ENCODE measurements at places on chromosomes 6 and 20.

DNA sequence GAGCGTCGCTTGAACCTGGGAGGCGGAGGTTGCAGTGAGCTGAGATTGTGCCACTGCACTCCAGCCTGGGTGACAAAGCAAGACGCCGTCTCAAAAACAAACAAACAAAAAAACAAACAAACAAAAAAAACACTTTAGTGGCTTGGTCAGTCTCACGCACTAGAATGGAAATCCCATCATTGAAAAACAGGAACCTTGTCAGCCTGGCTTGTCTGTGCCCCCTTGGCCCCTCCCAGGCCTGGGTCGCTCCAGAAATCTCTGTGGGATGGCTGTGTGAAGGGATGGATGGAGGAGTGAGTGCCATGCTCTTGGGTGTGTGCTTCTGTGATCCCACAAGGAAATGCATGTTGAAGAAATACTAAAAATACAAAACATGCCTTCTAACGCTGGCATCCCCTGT, 20.9 kb upstream of the NAA20 start:
- DNase-seq: peak; percentile 18

- no peak for DNase-seq
Observed at GRCh38 chr6:42171813-42172581, 1.2 kb upstream of the GUCA1A start.

GRCh38 chr6:37205175-37205996, 35.4 kb downstream of the PIM1 start:
- DNase-seq: no peak

DNA sequence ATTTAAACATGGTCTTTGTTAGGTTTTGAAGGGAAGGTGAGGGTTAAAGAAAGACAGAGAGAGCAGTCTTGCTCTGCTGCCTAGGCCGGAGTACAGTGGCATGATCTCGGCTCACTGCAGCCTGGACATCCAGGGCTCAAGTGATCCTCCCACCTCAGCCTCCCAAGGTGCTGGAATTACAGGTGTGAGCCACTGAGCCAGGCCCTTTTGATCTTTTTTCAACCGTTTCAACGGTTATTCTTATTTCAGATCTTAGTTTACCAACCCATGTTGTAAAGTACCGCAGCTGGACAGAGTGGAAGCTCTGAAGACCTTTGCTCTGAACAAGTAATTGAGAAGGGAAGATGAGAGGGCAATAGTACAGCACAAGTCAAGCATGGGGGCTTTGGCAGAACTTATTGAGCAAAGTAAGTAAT, 1.2 kb upstream of the SRPK1 start:
- no peak for DNase-seq

GRCh38 chr6:133339543-133340384, 98.6 kb downstream of the EYA4 start:
- no peak for DNase-seq

DNA sequence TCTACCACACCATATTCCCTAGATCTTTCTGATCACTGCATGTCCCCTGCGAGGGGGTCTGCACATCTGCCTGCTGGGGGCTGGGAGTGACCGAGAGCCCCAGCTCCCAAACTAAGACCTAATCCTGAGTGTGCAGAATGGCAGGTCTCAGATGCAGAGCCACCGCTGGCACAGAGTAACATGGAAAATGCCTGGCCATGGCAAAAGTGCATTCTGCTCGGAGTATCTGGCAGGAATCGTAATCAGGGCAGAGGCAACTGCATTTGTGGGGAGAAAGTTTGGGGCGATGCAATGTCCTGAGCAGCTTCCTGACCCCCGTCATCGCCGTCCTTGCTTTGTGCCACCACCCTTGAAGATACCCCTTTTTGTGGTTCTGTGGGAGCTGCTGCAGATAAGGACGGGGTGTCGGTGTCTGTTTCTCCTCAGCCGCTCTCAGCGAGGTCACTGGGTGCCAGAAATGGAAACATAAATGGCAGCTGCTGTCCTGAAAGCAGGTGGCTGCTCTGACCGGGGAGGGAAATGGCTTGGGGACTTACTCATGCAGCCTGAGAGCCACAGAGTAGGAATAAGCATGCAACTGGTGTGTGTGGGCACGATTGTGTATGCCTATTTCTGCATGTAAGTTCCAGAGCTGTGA, 157.9 kb downstream of the LY86 start:
- peak; percentile 72 for DNase-seq

DNA sequence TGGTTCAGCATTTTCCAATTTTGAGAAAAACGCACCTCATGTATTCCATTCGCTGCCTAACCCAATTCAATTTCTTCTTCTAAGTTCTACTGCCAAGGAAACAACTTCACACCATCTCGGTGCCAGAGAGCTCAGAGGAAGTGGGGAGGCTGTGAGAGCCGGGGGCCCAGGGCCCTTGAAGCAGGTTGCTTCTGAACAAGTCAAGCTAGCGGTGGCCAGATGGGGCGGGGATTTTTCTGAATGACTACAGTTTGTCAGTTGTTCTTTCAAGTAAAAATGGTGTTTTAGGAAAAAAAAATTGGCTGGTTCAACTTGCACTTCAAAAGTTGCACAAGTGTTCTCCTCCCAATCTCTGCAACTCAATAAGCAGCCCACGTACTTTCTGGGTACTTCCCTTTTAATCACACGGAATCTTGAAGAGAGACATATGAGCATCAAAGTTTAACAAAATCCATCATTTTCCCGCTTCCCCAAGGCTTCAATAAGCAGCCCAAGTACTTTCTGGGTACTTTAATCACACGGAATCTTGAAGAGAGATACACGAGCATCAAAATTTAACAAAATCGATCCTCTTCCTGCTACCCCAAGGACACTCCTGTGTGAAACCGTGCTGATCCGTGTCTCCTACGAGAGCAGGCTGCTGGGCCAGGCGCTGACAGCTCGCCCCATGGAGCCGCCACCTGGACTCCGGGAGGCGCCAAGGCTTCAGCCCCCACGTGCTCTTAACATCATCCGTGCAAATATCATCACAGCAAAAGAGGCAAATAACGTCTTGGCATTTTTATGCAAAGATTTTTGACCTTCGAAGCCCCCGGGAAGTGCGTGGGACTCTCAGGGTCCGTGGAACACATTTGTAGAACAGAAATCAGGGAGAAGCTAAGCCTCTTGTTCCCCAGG, 186.7 kb upstream of the PDE10A start:
- DNase-seq: no peak

DNA sequence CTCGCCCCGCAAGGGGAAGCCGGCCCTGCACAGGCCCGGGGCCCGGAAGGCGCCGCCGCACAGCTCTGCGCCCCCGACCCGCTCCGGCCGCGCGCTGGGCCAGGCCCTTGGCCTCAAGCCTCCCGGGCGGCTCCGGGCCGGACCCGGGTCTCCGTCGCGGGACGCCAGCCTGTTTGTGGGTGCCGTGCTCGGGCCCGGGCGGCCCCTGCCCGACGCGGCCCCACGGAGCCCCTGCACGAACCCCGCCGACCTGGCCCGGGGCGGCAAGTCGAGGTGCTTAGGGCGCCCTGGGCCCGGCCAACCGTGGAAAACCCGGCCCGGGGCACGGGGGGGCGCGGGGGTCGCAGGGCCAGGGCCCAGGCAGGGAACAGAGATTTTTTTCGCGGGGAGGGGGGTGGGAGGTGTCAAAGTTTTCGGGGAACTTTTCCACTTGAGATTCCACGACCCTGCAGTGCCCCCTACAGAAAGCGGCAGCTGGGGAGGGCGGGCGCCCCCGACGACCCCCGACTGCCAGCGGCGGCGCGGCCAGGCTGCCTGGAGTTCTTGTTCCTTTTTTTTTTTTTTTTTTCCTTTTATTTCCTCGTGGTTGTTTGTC, 805 bp upstream of the STX16 start:
- DNase-seq: peak; percentile 41

DNA sequence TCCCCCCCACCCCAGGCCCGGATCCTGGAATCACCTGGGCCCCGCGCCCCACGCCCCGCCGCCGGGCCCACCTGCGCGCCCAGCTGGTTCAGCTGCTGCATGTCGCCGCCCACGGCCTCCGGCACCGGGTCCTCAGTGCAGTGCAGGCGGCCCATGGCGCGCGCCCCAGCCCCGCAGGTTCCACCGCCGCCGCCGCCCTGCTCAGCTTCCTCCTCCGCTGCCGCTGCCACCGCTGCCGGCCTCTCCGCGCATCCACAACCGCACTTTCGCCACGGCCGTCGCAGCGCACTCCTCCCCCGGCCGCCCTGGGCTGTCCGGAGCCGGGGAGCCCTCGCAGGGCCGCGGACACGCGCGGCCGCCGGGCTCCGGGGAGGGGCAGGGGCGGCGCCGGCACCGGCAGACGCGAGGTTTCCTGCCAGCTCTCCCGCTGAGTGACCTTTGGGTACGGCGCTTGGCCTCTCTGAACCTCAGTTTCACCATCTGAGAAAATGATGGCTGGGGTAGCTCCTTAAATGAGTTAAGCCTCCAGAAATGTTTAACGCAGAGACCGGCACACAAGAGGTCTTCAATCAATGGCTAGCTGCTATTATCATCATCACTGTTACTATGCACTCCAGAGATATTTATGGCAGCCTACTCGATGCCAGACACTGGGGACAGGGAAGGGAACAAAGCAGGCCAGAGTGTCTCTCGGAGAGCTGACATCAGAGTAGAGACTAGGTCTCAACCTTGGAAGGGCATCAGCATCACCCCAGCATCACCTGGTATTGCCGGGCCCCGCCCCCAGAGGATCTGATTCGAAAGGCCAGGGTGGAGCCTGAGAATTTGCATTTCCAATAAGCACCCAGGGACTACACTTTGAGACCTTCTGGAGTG, at the start of gene COMMD7:
COMMD7 (minus strand) TSS at position 231 of the 876 bp plus-strand sequence; CDS start at position 155, 76 bp downstream.
- DNase-seq: peak; percentile 36

- no peak for DNase-seq
Observed at GRCh38 chr20:11047559-11047958, 373.8 kb upstream of the JAG1 start.

DNA sequence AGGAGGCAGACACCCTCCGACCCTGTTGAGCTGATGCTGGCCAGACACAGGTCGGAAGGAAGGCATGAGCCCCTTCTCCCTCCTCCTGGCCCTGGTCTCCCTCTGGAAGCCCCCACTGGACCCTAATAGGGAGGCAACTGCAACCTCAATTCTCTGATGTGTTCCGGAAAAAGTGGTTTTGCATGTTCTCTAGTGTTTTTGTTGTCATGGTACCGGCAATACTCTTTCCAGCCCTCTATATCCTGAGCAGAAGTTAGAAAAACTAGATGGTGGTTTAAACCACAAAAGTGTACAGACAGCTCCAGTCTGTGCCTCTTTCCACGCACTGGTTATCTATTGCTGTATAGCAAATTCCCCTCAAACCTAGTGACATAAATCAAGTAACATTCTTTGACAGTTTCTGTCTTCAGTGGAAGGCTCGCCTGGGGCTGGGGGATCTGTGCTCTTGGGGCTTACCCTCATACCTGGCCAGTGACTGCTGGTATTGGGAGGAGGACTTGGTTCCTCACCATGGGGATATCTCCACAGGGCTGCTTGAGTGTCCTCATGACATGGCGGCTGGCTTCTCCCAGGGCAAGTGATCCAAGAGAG, 37.0 kb downstream of the SYTL3 start:
- DNase-seq: peak; percentile 72

DNA sequence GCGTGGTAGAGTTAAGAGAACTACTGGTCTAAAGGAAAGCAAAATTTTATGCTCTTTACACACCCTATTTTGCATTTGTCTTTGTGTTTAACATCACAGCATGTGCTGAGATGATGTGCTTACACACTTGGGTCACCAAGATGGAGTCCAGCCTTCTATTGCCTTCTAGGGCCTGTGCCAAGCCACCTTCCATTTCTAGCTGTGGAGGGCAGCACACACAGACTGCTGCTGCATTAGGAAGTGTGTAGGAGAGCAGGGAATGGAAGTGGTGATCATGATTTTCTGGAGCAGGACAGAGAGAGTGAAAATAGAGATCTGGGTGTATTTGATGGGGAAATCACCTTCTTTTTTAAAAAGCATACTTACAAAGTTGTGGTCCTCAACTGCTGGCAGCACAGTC, 191.6 kb downstream of the SOX4 start:
- no peak for DNase-seq

- peak; percentile 99 for DNase-seq
Observed at GRCh38 chr6:41182069-41183034, 18.6 kb downstream of the TREML2 start.

DNA sequence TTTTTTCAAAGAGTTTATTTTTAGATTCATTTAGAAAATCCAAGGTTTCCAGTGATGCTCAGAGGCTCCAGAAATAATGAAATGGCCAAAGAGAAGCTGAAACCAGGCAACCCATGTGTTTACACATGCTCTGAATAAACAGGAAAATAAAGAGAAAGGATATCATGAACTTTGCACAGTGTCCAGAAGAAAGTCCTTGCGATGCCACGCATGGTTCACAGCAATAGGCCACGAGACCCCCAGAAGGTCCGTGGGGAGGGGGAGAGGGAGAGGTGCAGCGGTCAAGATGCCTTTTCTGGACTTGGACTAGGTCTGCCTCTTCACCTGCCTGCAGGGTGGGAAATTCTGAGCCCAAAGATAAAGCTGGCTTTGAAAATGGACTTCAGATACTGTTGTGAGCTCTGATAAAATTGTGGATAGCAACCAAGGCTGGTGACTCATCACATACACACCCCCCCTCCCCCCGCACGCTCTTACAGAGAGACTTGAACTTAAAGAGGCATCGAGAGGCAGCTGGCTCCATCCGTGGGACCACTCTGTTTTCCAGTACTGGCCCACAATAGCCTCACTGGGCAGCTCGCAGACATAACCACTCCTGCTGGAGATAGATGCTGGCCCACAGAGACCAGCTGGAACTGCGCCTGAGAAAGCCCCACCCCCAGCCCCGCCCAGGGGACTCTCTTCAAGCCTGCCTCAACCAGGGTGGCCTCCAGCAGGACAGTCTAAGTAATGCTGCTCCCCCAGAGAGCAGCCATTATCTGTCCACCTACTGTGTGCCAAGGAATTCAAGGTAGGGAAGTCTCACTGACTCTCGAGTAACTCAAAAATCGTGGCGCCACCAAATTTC, 21.2 kb upstream of the NFATC2 start:
- DNase-seq: peak; percentile 31

DNA sequence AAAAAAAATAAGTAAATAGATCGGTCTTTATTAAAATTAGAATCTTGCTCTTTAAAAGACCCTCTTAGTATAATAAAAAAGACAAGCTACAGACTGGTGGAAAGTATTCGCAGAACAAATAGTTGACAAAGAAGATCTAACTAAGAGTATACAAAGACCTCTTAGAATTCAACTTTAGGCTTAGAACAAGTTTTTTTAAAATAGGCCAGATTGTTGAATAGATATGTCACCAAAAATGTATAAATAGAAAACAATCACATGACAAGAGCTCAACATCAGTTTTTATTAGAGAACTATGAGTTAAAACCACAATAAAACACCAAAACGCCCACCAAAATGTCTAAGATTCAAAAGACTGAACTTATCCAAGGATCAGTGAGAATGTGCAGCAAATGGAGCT, 632.7 kb upstream of the PTCHD4 start:
- no peak for DNase-seq

DNA sequence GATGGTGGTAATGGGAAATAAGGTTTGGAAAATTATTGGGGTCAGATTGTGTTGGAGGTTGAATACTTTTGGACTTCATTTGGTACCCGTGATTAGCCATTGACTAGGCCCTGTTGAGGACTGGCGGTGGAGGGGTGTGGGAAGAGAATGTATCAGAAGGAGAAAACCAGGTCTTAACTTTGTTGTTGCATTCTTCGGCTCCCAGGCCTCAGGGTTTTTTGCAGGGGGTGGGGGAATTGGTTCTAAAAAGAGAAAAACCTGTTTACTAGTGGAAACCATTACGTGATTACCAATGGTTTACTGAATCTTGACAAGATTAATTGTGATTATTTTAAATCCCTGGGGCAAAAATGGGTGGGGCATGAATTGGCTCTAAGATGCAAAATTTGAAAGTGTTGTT, 85.1 kb downstream of the PHF20 start:
- no peak for DNase-seq

- DNase-seq: no peak
Observed at GRCh38 chr6:163263196-163263595, 151.3 kb upstream of the QKI start.

- no peak for DNase-seq
Observed at GRCh38 chr20:24106150-24106800, 117.7 kb upstream of the GGTLC1 start.

- no peak for DNase-seq
Observed at GRCh38 chr20:36275441-36276189, 30.5 kb upstream of the DLGAP4 start.

Data from MV-4-11 (cell line).